Neural crest cell (in vitro differentiated cells): ENCODE measurements at places on chromosomes 7 and 10.

GRCh38 chr7:25852211-25852938 is 299.6 kb upstream of the NFE2L3 start:
- H3K36me3 ChIP-seq = no peaks in the 10 kb centered on the region
- H3K27ac ChIP-seq = peak overlapping the region; percentile 90
- peaks cover 65% of the 10 kb centered on the region for H3K4me1 ChIP-seq
- H3K4me3 ChIP-seq = peak overlapping the region; percentile 88
- H3K27me3 ChIP-seq = peaks cover 7% of the 10 kb centered on the region

GRCh38 chr7:6446838-6447580 is 745 bp downstream of the DAGLB start:
- H3K4me3 ChIP-seq = peak overlapping the region; percentile 94
- peak; percentile 15 for DNase-seq
- H3K27ac ChIP-seq = peak overlapping the region; percentile 96
- H3K4me1 ChIP-seq = peaks cover 25% of the 10 kb centered on the region
- no peaks in the 10 kb centered on the region for H3K27me3 ChIP-seq

DNA sequence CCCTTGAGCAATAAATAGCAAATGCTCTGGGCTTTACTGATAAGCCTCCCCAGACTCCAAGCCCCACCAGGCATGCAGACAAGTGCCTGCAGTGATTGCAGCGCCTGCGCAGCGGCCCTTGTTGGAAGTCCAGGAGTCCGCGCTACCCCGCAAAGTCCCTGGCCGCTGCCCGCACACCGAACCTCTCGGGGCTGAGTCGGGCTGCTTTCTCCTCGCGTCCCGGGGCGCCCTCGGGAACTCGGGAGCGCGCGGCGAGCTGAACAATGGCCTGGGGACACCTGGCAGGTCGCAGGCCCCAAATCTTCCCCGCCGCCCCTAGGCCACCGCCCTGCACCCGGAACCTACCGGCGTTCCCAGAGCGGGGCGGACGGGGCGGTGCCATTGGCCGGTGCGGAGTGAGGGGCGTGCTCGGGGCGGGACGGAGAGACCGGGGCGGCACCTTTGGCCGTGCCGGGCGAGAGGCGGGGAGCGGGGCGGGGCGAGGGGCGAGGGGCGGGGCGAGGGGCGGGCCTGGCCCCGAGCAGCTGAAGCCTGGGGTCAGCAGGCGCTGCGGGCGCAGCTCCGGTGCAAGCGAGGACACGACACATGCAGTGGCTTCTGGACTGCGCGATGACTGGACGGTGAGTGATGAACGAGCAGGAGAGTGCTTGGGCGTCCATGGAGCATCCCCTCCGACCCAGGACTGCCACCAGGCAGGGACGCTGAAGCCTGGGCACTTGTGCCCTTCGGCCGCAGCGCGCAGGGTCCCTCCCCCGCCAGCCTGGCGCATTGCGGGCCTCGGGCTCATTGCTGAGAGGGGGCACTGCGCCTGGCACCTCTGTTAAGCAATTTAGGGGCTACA is at the start of gene RASSF4:
Gene RASSF4 (plus strand): TSS at position 556 of the 841 bp plus-strand sequence. CDS start 10,401 bp downstream, outside the sequence.
- no peaks in the 10 kb centered on the region for H3K27me3 ChIP-seq
- peaks cover 4% of the 10 kb centered on the region for H3K36me3 ChIP-seq
- peaks cover 76% of the 10 kb centered on the region for H3K4me1 ChIP-seq
- peak within 1 kb of the TSS; percentile 92 for H3K4me3 ChIP-seq
- H3K27ac ChIP-seq = peak within 1 kb of the TSS; percentile 69
- peak; percentile 85 for DNase-seq

GRCh38 chr10:9654261-9654660 is 1363.4 kb upstream of the CELF2 start:
- no peak for DNase-seq
- H3K27ac ChIP-seq = no peak overlapping the region
- no peak overlapping the region for H3K4me3 ChIP-seq

- H3K4me3 ChIP-seq = peak overlapping the region; percentile 72
- no peaks in the 10 kb centered on the region for H3K27me3 ChIP-seq
- H3K4me1 ChIP-seq = peaks cover 67% of the 10 kb centered on the region
- H3K36me3 ChIP-seq = peaks cover 29% of the 10 kb centered on the region
Measured at GRCh38 chr7:107946881-107947280, 55.9 kb downstream of the DLD start.

GRCh38 chr7:68143345-68143744 is 1146.7 kb downstream of the TYW1 start:
- H3K27me3 ChIP-seq = peaks cover 21% of the 10 kb centered on the region
- no peak for DNase-seq

- H3K36me3 ChIP-seq = no peaks in the 10 kb centered on the region
- DNase-seq = no peak
- H3K4me1 ChIP-seq = peaks cover 27% of the 10 kb centered on the region
- no peak overlapping the region for H3K4me3 ChIP-seq
- H3K27ac ChIP-seq = no peak overlapping the region
- peaks cover 19% of the 10 kb centered on the region for H3K27me3 ChIP-seq
Measured at GRCh38 chr10:49299816-49300139, 808 bp downstream of the C10orf71 start.

DNA sequence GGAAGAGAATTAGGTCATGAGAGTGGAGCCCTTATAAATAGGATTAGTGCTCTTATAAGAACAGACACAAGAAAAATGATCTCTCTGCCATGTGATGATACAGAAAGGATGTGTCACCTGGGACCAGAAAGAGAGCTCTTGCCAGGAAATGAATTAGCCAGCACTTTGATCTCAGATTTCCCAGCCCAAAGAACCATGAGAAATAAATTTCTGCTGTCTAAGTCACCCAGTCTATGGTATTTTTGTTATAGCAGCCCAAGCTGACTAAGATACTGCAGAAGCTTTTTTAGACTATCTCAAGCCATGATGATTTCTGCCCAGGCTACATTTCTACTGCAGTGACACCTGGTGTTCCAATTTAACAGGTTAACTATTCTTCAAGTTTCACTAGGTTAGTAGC is 84.8 kb downstream of the RSU1 start:
- no peaks in the 10 kb centered on the region for H3K4me1 ChIP-seq
- DNase-seq = no peak
- H3K36me3 ChIP-seq = peaks cover 30% of the 10 kb centered on the region
- H3K27ac ChIP-seq = no peak overlapping the region
- no peak overlapping the region for H3K4me3 ChIP-seq

DNA sequence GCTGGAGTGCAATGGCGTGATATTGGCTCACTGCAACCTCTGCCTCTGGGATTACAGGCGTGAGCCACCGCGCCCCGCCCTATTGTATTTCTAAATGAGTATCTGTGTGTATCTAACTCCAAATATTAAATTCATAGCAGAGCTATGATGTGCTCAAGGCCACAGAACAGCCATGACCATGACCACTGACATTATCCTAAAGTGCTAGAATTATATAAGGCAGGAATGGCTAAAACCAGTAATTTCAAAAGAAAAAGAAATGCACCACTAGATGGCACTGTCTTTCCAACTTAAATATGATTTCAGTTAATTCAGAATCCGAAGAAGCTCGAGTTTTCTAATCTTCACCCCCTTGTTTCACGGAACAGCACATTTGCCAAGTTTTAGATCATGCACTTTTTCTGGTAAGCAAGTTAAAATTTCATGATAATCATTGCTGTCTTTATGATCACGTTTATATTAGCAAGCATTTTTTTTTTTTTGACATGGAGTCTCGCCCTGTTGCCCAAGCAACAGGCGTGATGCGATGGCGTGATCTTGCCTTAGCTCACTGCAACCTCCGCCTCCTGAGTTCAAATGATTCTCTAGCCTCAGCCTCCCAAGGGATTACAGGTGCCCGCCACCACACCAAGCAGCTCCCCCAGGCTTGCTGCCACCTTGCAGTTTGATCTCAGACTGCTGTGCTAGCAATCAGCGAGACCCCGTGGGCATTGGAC is 65.3 kb downstream of the OR13A1 start:
- peak; percentile 58 for DNase-seq
- H3K27ac ChIP-seq = peak overlapping the region; percentile 98
- H3K4me1 ChIP-seq = peaks cover 10% of the 10 kb centered on the region
- H3K4me3 ChIP-seq = peak overlapping the region; percentile 88
- H3K27me3 ChIP-seq = peaks cover 5% of the 10 kb centered on the region

- no peak overlapping the region for H3K27ac ChIP-seq
- no peak overlapping the region for H3K4me3 ChIP-seq
- H3K36me3 ChIP-seq = peaks cover 3% of the 10 kb centered on the region
- no peaks in the 10 kb centered on the region for H3K27me3 ChIP-seq
- no peak for DNase-seq
Measured at GRCh38 chr7:138477081-138477578, 17.1 kb downstream of the TRIM24 start.

DNA sequence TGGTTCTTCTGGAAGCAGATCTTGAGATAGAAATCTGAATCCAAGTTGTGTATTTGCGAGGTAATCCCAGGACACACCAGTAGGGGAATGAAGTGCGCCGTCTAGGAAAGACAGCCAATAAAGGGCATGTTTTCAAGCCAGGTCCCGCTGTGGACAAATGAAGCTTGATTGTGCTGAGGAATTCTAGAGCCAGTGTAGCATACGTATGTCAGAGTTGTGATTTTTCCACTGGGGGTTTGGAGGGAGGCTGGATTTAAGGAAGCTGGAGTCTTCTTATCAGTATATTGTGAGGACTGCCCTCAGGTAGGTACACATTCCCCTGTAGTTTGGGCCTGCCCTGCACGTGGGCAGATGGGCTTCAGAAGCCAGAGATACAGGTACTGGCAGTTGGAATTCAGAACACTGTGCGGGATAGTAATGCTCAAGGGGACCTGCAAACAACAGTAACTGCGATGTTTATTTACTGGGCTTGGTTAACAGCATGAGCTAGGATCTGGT is 50.9 kb downstream of the GALNT11 start:
- peaks cover 6% of the 10 kb centered on the region for H3K36me3 ChIP-seq
- H3K27me3 ChIP-seq = no peaks in the 10 kb centered on the region
- H3K27ac ChIP-seq = no peak overlapping the region
- no peak overlapping the region for H3K4me3 ChIP-seq
- peak; percentile 36 for DNase-seq

GRCh38 chr7:148332191-148333186 is 258.1 kb upstream of the C7orf33 start:
- H3K36me3 ChIP-seq = peaks cover 28% of the 10 kb centered on the region
- no peak overlapping the region for H3K4me3 ChIP-seq
- H3K27me3 ChIP-seq = peaks cover 38% of the 10 kb centered on the region
- peaks cover 6% of the 10 kb centered on the region for H3K4me1 ChIP-seq

DNA sequence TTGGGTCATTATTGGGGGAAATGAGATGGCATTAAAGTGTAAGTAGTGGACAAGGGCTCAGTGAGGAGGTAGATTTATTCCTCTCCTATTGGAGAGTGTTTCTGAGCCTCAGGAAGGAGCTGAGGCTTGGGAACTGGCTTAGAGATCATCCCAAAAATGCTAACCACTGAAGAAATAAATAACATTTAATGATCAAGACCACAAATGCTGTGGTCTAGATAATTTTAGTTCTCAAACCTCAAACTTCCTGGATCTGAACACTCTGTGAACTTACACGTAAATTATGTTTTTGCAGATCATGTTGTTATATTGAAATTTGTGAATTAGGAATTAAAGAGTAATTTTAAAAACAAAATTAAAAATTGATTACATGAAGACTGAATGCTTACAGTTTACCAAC is 27.3 kb downstream of the MDFIC start:
- DNase-seq = no peak
- peaks cover 11% of the 10 kb centered on the region for H3K4me1 ChIP-seq
- H3K36me3 ChIP-seq = no peaks in the 10 kb centered on the region
- H3K27me3 ChIP-seq = no peaks in the 10 kb centered on the region
- no peak overlapping the region for H3K27ac ChIP-seq
- H3K4me3 ChIP-seq = no peak overlapping the region

- no peak overlapping the region for H3K27ac ChIP-seq
- no peaks in the 10 kb centered on the region for H3K36me3 ChIP-seq
- H3K4me1 ChIP-seq = no peaks in the 10 kb centered on the region
- H3K4me3 ChIP-seq = no peak overlapping the region
- peaks cover 4% of the 10 kb centered on the region for H3K27me3 ChIP-seq
Measured at GRCh38 chr10:71695502-71696476, 23.8 kb downstream of the C10orf105 start.

GRCh38 chr7:141071855-141072547 is 1.9 kb upstream of the TMEM178B start:
- peaks cover 20% of the 10 kb centered on the region for H3K27me3 ChIP-seq
- peak overlapping the region; percentile 95 for H3K4me3 ChIP-seq
- DNase-seq = peak; percentile 8

DNA sequence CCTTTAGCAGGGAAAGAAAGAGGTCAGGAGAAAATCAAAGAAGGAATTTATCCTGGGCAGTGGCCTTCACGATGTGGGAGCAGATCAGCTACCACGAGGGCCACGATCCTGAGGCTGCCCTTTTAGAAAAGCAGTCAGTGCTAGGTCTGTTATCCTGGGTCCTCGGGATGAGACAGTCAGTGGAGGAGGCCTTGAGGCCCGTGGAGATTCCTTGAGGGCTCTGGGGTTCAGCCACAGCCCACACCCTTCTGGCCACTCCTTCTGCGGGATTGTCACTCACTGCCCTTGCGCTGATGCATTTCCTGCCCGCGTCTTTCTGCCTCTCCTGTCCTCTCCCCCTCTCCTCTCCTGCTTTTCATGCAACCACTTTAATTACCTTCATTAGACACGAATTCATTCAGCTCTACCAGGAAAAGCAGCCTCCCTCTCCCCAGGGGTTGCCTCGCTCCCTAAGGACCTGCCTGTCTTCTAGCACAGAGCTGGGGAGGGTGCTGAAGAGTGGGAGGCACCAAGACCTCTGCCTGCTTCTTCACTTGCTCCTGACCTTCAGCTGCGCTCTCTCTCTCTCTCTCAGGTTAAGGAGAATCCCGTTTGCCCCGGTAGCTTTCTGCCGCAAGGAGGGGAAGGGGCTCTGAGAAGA is 42.6 kb upstream of the LRRC4 start:
- H3K36me3 ChIP-seq = no peaks in the 10 kb centered on the region
- peak overlapping the region; percentile 71 for H3K27ac ChIP-seq
- DNase-seq = no peak

DNA sequence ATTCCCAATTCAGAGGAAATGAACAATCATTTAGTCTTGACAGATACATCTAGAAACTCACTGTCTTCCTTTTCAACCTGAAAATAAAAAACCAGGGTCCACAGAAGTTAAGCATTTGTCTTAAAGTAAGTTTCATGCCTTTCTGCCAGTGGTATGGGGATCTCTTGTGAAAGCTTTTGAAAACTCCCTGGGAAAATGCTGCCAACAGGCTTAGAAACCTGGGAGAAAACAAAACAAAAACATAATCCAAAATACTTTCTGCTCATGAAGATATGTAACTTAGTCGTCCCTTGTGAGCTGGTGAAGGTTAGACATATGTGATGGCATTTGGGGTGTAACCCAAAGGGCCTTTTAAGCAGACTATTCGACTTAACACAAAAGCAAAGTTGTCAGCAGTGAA is 66.4 kb upstream of the ZNF438 start:
- peaks cover 6% of the 10 kb centered on the region for H3K4me1 ChIP-seq
- no peaks in the 10 kb centered on the region for H3K36me3 ChIP-seq
- DNase-seq = no peak
- H3K4me3 ChIP-seq = no peak overlapping the region
- H3K27ac ChIP-seq = no peak overlapping the region

- no peaks in the 10 kb centered on the region for H3K36me3 ChIP-seq
- peak overlapping the region; percentile 91 for H3K4me3 ChIP-seq
- no peak for DNase-seq
- H3K27ac ChIP-seq = no peak overlapping the region
- H3K27me3 ChIP-seq = peaks cover 11% of the 10 kb centered on the region
Measured at GRCh38 chr10:100007231-100008141, 2.3 kb downstream of the DNMBP start.

GRCh38 chr10:33189363-33189762 is 145.1 kb downstream of the NRP1 start:
- H3K36me3 ChIP-seq = peaks cover 3% of the 10 kb centered on the region
- peaks cover 35% of the 10 kb centered on the region for H3K4me1 ChIP-seq
- no peaks in the 10 kb centered on the region for H3K27me3 ChIP-seq
- H3K4me3 ChIP-seq = no peak overlapping the region
- no peak for DNase-seq
